Naive thymus-derived CD8-positive, alpha-beta T cell (primary cell): ENCODE measurements at places on chromosomes 3 and 15. TPM values are rescaled to one million over a fixed set of nuclear protein-coding genes. Genes with fewer than 3 reads are reported as not detected.
A peak's percentile ranks its signal among the peaks of the same experiment; 100 is the strongest.

GPR176 gene
- not detected for polyA plus RNA-seq

TM4SF18 gene
- polyA plus RNA-seq: not detected

PTH1R gene
- polyA plus RNA-seq: not detected

CDCP1 gene
- polyA plus RNA-seq: not detected

TRANK1 gene
- polyA plus RNA-seq: 16.0 TPM

REC114 gene
- 0.32 TPM for polyA plus RNA-seq

- no peaks in the 10 kb centered on the region for H3K4me1 ChIP-seq
- no peak overlapping the region for H3K4me3 ChIP-seq
- no peak for DNase-seq
- H3K27me3 ChIP-seq: no peaks in the 10 kb centered on the region
These were observed 91.0 kb downstream of the RAD18 start for GRCh38 chr3:8872261-8872660.

- H3K36me3 ChIP-seq: no peaks in the 10 kb centered on the region
- DNase-seq: no peak
- H3K4me1 ChIP-seq: no peaks in the 10 kb centered on the region
These were observed 242.5 kb downstream of the CADPS start for GRCh38 chr3:62632510-62633294.

DNA sequence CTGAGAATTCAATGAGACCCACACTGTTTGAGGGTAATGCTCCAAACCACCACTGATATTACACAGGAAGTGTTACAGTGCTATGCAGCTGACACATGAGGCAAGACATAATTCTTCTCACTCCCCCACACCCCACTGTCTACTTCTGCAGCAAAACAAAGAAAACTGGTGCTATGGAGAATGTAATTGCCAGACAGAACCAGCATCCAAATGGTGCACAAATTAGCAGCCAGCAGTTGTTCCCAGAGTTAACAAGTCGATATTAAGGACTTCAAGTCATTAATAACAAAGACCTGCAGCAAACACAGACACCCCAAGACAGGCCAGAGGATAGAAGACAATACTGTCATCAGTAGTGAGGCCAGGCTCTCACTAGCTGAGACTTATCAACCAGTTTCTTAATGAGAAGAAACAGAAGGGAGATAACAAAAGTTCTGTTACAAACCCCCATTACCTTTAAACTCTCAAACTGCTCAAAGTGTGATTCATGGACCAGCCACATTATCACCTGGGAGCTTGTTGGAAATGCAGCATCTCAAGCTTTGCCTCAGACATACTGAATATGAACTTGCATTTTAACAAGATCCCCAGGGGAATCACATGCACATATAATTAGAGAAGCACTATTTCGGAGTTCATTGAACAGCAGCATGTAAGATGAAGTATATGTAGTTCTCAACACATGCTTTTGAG lies 58.7 kb upstream of the FNDC3B start:
- peaks cover 6% of the 10 kb centered on the region for H3K4me1 ChIP-seq
- peak; percentile 4 for DNase-seq
- peaks cover 5% of the 10 kb centered on the region for H3K27me3 ChIP-seq
- H3K4me3 ChIP-seq: no peak overlapping the region
- no peaks in the 10 kb centered on the region for H3K36me3 ChIP-seq

GRCh38 chr3:31661993-31662670 lies 129.4 kb downstream of the STT3B start:
- H3K27ac ChIP-seq: no peak overlapping the region
- H3K27me3 ChIP-seq: no peaks in the 10 kb centered on the region
- peaks cover 2% of the 10 kb centered on the region for H3K36me3 ChIP-seq
- no peak for DNase-seq
- no peaks in the 10 kb centered on the region for H3K4me1 ChIP-seq
- H3K4me3 ChIP-seq: no peak overlapping the region

DNA sequence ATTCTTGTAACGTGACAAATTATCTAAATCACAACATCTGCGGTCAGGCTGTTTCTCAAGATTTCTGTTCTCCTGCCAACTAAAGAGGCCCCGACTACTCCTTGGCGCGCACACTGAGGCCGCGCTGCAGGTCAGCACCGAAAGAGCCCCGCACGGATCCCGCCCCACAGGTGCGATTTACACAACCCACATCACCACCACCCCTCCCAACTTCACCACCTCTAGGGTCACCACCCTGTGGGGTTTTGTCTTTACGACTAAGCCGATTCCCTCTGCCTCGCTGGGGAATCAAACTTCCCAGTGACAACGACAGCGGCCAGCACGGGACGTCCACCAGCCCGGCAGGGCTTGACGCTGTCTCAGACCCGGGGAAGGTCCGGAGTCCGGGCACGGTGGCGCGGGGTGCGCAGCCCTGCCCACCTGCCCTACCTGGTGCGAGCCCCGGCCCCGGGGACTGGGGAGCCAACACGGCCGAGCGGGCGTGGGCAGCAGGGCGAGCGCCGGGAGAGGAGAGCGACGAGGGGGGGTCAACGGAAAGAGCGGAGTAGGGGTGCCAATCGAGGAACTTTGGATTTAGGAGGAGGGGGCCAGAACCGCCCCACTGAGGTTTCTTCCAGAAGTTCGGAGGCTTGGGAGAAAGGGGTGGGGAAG lies 764 bp downstream of the UACA start:
- H3K27ac ChIP-seq: no peak overlapping the region
- H3K36me3 ChIP-seq: peaks cover 3% of the 10 kb centered on the region
- H3K4me3 ChIP-seq: peak overlapping the region; percentile 87
- no peak for DNase-seq
- peaks cover 46% of the 10 kb centered on the region for H3K27me3 ChIP-seq

- H3K4me1 ChIP-seq: no peaks in the 10 kb centered on the region
- DNase-seq: no peak
- H3K36me3 ChIP-seq: no peaks in the 10 kb centered on the region
- no peak overlapping the region for H3K27ac ChIP-seq
These were observed 91.7 kb upstream of the IGSF10 start for GRCh38 chr3:151552589-151552988.

DNA sequence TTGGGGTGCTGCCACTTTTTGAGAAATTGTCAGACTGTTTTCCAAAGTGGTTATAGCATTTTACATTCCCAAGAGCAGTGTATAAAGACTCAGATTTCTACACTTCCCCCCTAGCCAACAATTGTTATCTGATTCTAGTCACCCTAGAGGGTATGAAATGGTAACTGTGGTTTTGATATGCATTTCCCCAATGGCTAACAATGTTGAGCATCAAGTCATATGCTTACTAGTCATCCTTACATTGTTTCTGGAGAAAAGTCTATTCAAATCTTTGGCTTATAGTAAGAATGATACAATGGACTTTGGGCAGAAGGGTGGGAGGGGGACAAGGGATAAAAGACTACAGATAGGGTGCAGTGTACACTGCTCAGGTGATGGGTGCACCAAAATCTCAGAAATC lies 73.3 kb downstream of the CSNK1G1 start:
- H3K36me3 ChIP-seq: peaks cover 4% of the 10 kb centered on the region
- no peaks in the 10 kb centered on the region for H3K27me3 ChIP-seq
- no peak overlapping the region for H3K27ac ChIP-seq
- DNase-seq: no peak
